ENCODE measurements at places on chromosomes 13 and 19.

DNA sequence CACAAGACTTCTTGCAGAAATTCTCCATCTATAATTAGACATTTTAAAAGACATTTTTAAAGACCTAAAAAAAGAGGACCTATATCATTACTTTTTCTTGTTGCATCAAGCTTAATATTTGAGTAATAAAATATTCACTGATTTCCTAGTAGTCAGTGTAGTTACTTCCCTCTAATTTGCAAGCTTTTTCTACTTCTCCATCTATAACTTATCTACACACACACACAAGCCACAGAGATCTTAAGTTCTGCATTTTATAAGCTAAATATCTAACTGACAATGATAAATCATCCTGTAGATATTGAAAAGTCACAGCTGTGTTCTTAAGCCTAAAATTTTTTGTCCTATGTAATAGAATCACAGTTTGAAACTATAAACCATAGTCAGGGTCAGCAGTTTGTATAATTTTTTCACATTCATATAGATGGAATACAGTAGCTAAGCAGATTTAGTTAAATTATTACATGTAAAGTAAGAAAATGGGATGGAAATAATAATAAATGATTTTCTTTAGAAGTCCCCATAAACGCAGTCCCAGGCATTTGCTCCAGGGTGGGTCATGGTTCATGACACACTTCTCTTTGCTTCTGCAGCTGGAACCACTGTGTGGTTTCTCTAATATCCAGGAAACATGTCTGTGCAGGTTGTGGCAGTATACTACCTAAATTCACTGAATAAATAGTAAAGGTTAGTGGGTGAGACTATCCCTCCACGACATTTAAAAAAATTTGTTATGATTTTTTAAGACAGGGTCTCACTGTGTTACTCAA, 60.2 kb downstream of the ESD start:
- no peak for DNase-seq

DNA sequence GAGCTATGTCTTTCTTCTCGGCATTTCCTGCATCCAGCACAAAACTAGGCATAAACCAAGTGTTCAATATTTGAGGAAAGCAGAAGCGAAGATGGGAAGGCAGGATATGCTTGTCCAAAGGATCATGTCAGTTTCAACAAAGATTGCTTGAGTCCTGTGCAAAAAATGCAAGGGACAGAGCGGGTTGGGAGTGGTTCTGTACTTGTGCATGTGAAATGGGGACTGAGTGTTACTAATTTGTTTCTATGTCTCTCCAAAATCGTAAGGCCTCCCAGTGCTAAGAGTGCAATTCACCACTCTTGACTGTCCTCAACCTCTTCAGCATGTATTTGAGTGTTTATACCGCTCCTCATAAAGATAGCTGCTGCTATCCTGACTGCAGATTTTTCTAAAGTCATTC, 166.2 kb downstream of the DLEU7 start:
- no peak for DNase-seq

DNA sequence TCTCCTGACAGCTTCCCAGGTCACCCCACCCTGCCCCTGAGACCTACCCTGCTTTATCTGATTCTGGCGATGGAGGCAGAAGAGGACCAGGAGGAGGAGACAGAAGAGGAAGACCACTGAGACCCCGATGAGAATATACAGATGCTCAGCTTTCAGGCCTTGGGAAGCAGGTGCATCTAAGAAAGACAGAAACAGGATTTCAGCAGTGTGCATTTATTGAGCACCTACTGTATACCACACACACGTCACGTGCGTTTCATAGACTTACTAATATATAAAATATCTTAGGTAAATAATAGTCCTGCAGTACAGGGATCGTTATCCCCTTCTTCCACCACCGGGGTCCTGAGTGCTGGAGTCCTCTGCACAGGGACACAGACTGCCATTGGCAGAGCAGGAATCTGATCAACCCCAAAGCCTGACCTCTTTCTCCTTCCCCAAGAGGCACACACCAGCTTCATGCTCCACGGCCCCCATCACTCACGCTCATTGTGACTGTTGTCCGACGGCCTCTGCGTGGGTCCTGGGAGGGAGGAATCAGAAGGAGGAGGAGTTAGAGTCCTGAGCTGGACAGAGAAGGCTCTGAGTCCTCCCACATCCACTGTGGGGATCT, 8.2 kb downstream of the LAIR1 start:
- DNase-seq = no peak

GRCh38 chr13:91313103-91313502, 34.4 kb upstream of the MIR17HG start:
- no peak for DNase-seq

DNA sequence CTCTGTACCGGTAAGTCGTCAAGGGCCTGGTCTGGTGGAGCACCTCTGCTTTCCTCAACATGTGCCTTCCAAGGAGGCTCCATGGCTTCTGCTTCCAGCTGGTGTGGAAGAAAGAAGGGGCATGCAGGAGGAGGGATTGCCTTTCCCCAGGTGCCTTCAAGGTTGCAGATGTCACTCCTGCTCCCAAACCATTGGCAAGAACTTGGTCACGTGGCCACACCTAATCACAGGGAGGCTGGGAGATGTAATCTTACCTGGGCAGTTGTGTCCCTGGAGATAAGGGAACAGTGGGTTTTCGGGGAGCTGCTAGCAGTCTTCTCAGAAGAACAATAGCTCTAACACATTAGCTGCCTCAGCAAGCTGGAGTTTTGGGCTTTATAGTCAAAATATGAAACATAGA, 9.7 kb upstream of the GPR18 start:
- DNase-seq = no peak

- DNase-seq = no peak
Measured at GRCh38 chr19:29815231-29815630, 3.4 kb downstream of the CCNE1 start.

DNA sequence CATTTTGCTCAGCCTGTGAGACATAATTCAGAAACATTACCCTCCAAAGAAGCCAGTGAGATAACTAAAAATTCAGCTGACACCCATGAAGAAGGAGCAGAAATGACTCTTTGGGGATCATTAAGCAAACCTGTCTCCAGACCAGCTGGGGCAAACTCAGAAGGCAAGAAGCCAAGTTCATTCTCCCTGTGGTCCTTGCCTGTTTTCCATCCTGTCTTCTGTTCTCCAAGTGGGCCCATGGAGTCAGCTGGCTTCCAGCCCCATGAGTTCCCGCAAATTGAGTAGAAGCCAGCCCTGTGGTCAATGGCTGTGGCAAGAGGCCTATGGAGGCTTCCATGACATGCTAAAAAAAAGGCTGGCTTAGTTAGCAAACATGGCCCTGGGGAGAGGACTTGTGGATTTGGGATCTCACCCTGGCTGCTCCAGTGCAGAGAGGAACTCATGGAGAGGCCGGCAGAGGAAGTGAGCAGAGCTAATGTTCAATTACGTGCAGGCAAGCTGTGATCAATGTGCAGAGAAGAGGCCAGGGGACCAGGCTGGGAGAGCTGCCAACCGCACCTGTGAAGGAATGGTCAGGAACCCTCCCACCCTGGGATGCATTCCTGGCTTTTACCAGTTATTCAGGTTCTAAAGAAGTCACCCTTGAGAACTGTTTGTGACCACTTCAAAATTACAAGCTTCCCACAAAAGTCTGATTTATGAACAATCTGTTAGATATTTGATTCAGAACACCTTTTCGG, 229.1 kb downstream of the TSHZ3 start:
- no peak for DNase-seq

GRCh38 chr13:24060993-24061392, 99.5 kb upstream of the SPATA13 start:
- DNase-seq = no peak

DNA sequence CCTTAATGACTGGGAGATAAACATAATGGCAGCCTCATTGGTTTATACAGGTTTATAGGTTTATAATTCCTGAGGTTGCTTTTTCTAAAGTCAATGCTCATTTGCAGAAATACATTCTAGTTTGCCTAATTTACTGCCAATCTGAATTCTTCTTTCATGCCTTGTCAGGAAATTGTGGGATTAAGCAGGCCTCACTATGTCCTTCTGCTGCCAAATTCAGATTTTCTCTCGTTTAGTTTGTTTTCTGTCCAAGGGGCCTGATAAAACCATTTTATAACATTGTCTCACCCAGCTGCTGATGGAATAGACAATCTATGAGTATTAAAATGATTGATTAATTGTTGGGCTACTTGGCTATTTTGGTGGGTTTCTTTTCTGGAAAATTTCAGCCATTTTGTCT, 42.4 kb upstream of the OBI1 start:
- DNase-seq = no peak

DNA sequence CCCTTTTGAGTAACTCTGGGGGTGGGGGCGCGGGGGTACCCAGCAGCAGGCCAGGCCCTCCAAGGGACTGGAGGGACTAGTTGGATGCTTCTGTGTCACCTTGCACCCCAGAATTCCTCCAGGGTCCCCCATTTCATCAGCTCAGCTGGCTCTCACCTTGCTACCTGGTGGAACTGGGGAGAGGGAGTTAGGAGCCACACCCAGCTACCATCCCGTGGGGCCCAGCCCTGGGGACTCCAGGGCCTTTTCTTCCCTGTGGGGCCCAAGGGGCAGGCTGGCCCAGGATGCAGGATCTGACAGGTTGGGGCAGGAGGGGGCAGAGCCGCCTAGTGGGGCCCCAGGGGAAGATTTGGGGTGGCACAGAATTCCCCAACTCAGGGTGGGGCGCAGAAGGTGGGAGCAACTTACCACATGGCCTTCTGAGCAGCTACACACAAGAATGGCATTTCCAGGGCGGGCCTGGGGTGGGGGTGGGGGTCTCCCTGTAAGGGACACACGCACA, 32.8 kb upstream of the NANOS3 start:
- DNase-seq = no peak

DNA sequence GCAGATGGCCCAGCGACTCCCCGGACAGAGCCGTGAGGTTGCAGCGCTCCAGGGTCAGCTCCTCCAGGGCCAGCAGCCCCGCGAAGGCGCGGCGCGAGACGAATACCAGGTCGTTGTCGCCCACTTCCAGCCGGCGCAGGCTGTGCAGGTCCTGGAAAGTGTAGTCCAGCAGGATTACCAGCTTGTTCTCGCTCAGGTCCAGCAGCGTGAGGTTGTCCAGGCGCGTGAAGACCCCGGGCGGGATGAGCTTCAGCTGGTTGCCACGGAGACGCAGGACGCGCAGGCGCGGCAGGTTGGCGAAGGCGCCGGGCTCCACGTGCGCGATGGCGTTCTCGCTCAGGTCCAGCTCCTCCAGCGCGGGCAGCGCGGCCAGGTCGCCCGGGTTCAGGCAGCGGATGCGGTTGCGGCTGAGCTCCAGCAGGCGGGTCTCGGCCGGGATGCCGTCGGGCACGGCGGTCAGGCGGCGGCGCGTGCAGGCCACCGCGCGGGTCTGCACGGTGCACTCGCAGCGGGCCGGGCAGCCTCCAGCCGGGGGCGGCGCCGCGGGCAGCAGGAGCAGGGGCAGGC, 9.3 kb upstream of the PEAK3 start:
- DNase-seq = no peak

GRCh38 chr19:37309834-37310575, 60.9 kb upstream of the ZNF527 start:
- no peak for DNase-seq

DNA sequence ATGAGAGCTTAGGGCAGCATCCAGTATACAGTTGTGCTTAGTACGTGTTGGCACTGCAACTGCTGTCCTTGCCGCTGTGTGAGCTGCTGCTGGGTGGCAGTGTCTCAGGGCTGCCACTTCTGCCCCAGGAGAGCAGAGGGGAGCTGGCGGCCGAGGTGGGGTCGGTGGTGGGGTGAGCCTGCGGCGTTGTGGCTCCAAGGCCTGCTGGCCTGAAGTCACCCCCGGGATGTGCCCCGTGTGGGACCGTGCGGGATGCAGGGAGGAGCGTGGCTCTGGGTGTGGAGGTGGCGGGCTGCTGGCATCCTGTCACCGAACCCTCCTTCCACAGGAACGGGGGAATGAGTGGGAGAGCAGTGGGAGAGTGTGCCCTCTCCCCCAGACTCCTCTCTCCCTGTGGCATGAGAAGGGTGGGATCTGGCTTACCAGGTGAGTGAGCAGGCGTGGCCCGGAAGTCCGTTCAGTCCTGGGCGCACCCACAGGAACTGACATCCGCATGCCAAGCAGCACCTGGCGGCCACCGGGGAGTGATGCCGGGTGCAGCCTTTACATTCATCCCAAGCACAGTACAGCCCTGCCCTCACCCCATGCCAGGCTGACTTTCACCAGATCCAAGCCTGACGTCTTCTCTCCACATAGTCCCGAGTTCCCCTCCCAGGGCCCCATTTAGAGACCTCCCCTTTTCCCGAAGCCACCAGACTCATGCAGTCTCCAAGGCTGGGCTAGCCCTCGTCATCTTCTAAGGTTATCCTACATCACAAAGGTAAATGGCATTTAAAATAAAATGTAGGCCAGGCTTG, 26.6 kb downstream of the MCF2L start:
- DNase-seq = peak; percentile 21

- no peak for DNase-seq
Measured at GRCh38 chr13:109361562-109362289, 424.7 kb downstream of the IRS2 start.

DNA sequence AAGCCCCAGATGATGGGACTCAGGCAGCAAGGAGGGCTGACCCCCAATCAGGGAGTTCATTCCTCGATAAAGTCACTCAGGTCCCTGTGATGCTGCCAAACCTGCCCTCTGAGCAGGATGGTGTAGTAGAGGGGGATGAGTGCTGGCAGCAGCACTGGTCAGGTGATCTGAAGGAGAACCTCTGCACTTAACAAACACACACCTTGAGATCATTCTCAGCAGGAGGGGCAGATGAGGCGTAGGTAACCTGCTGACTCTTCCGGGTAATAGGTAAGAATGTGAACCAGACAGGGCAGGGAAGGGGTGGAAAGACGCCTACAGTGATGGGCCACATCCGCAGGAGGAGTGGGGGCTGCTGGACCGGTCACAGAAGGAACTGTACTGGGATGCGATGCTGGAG, 3.2 kb downstream of the ZNF446 start:
- DNase-seq = no peak

GRCh38 chr19:28377077-28377476, 835.9 kb downstream of the UQCRFS1 start:
- DNase-seq = no peak

DNA sequence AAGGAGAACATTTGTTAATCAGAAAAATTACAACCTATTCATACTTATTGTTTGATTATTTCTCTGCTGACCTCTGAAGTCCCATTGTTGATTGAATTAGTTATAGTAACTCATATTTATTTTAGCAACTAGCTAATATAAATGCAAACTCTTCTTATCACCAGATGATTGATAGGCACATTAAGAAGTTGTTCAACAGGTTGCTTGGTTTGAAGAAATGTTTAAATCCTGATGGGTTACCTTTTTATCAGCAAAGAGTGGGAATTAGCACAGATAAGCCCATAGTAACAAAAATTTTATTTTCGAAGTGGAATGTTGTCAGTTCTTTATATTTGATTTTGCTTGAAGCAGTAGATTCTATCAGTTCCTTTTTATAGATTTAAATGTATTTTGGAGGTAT, 44.4 kb downstream of the KLF5 start:
- no peak for DNase-seq

GRCh38 chr13:39415008-39415802, 187.8 kb downstream of the LHFPL6 start:
- no peak for DNase-seq

- no peak for DNase-seq
Measured at GRCh38 chr19:7292950-7293761, 1.1 kb downstream of the INSR start.

DNA sequence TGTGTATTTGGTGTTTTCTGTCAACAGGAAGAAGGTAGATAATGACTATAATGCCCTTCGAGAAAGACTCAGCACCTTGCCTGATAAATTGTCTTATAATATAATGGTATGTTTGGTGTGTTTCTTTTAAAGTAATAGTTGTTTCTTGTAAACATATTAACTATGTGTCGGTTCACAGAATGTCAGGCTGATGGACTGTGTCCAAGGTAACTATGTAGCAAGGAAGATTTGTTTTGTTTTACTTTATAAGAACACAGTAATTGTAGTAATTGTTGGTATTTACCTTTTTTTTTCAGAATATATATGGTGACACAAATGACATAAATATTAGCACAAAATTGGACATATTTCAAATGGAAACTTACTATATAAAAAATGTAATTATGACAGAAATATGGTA, 43.2 kb downstream of the URI1 start:
- no peak for DNase-seq

Data from NCI-H1436 treated with DMSO at 0.1 percent for 48 hours (cell line).